Stimulated activated CD4-positive, alpha-beta T cell treated with anti-CD3 and anti-CD28 coated beads, TNF-alpha, amount 100 ng/mL, for 4 hours (primary cell): ENCODE measurements at places on chromosomes 6 and 20.

DNA sequence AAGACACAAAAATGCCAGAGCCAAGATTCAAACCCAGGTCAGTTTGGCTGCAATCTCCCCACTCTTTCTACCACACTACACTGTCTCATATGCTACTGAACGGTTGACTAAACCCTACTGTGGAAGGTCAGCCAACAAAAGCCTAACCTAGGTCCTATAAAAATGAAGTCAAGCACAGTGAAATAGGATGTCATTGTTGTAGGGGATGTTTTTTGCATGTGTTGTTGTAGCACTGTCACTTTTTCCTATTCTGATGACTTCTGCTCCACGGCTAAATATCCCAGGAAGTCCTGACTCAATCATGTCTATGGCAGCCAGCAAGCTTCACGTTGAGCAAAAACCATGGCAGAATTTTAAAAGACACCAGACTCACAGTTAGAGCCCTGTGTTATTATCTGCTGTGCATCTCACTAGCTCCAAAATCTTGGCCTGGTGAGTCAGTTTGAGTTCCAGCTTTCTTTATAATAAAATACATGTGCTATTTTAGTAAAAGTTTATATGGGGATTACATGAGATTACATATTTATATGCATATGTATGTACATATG is 322.1 kb upstream of the NT5E start:
- no peak for DNase-seq

- DNase-seq: no peak
Observed at GRCh38 chr6:131394768-131395432, 178.1 kb upstream of the ARG1 start.

DNA sequence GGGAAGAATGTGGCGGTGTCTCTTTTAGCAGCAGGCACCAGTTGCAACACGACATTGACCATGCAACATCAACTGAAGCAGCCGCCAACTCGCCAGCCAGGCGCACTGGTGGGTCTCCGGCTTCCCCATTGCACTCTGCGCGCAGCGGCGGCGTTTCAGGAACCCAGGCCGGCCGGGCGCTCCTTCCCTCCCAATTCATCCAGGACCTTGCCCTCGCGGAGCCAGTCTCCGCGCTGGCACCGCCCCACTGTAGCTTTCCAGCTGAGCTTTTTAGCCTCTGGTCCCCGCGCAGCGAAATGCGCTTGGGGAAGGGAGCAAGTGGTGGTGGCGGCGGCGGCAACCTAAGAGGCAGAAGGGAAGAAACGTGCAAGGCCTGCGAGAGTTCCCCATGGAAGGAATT is 297.9 kb upstream of the RIMS1 start:
- no peak for DNase-seq

DNA sequence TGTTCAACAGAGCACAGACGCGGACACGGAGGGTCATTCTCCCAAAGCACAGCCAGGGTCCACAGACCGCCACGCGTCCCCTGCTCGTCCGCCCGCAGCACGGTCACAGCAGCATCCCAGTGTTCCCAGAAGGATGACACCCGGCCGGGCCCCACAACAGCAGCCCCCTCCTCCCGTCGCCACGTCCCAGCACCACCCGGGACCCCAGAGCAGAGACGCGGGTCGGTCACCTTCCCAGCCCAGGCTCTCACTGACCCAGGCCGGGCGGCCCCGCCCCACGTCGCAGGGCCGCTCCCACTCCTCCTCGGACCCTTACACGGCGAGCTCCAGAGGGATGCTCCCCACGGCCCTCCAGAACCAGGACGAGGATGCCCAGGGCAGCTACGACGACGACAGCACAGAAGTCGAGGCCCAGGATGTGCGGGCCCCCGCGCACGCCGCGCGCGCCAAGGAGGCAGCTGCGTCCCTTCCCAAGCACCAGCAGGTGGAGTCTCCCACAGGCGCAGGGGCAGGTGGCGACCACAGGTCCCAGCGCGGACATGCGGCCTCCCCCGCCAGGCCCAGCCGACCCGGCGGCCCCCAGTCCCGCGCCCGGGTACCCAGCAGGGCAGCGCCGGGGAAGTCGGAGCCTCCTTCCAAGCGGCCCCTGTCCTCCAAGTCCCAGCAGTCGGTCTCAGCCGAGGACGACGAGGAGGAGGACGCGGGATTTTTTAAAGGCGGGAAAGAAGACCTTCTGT is 64.3 kb downstream of the FNDC1 start:
- DNase-seq: no peak

GRCh38 chr20:16397086-16397485 is 176.2 kb downstream of the KIF16B start:
- no peak for DNase-seq

DNA sequence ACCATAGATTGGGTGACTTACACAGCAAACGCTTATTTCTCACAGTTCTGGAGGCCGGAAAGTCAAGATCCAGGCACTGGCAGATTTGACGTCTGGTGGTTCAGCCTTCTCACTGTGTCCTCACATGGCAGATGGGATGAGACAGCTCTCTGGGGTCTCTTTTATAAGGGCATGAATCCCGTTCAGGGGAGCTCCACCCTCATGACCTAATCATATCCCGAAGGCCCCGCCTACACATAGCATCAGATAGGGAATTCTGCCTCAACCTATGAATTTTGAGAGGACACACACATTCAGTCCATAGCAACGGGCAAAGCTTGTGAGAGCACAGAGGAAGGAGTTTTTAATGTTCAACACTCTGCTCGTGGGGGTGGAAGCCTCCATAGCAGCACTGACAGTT is 27.5 kb downstream of the DAAM2 start:
- no peak for DNase-seq

DNA sequence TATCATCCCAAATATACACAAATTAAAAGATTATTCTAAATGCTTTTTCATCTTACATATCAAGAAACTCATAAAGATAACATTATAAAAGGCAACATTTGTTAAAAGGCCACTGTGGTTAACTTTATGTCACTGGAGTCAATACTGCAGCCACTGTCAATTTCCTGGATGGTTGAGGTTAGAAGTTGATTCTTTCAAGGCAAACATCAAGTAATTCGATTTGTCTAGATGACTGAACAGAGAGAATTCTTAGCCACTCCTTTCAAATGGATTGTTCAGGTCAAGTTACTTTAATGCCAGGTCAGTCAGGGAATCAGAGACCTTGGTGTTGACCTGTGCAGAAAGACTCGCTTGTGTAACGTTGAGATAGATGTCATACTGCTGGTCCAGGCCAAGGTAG is 44.4 kb upstream of the SIM1 start:
- DNase-seq: no peak

GRCh38 chr6:154484942-154485341 is 25.5 kb downstream of the CNKSR3 start:
- no peak for DNase-seq

DNA sequence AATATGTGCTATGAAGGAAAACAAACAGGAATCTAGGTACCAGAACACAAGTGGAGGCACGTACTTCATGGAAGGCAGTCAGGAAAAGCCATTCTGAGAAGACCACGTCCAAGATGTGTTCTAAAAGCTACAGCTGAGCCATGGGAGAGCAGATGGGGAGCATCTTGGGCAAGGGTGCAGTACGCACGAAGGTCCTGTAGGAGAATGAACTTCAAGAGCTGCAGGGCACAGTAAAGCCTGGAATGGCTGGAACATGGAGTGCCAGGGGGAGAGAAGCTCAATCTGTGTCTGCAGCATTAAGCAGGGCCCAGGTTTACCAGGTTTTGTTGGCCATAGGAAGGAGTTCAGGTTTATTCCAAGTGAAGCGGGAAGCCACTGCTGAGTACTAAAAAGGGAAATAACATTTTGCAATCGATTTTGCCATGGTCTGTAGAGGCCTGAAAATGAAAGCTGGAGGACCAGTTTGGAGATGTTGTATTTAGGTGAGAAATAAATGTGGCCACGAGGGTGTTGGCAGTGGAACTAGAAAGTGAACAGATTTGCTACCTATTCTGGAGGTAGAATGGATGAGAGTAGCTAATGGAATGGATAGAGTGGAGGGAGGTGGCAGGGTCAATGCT is 29.9 kb downstream of the ADTRP start:
- DNase-seq: no peak

GRCh38 chr6:122322824-122323223 is 76.6 kb upstream of the HSF2 start:
- no peak for DNase-seq

GRCh38 chr6:103784117-103784516 is 1075.6 kb downstream of the HACE1 start:
- no peak for DNase-seq

DNA sequence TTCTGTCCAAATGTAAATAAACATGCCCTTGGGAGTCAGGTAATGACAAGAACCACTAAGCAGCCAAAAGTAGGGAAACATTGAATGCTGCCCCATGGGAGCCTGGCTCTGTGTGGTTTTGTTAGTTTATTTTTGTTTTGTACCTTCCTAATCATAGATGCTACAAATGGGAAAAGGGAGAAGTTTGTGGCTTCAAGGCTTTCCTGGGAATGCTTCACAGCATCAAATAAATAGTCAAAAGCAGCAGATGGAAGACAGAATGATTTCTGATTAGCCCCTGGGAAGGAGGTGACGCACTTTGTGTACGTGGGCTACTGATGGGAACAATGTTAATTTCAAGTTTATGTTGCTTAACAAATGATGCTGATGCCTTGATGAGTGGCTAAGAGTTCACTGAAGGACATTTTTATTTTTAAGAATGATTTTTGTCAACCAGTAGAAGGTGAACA is 532.7 kb downstream of the BCKDHB start:
- no peak for DNase-seq

DNA sequence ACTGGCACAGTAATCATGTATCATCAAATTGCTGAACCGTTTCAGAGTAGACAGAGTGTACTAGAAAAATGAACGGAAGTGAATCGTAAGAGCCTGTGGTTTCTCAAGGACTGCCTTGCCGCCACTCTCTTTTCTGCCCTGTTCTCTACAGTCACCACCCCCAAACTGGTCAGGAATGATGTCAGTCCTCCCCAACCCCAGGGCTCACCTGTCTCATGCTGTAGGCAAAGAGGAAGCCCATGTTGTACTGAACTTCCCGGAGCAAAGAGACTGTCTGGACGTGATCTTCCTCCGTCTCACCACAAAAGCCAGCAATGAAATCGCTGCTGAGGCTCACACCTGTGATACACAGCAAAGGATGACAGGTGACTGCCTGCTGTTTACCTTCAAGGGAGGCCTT is 31.0 kb downstream of the CDK5RAP1 start:
- DNase-seq: no peak

DNA sequence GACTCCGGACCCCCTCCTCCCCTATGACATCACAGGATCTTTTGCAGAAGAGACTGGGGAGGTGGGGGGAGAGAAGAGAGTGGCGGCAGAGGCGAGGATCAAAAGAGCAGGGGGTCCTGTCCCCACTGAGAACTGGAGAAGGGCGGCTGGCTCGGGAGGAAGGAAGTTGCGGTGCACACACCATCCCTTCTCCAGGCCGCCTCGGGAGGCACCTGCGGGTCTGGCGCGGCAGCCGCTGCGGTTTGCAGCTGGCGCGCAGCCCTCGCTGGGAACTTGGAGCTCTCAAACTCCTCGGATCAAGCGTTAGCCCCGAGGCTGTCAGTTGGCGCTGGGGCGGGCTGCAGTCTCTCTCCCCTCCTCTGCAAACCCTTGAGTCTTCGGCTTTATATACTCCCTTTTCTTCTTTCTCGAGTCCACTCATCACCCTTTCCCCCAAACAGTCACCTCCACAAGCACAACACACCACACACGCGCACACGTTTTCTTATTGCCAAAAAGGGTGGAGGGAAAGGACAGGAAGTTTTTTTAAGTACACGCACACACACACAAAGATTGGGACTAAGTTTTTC is 180.7 kb downstream of the TBXT start:
- no peak for DNase-seq

DNA sequence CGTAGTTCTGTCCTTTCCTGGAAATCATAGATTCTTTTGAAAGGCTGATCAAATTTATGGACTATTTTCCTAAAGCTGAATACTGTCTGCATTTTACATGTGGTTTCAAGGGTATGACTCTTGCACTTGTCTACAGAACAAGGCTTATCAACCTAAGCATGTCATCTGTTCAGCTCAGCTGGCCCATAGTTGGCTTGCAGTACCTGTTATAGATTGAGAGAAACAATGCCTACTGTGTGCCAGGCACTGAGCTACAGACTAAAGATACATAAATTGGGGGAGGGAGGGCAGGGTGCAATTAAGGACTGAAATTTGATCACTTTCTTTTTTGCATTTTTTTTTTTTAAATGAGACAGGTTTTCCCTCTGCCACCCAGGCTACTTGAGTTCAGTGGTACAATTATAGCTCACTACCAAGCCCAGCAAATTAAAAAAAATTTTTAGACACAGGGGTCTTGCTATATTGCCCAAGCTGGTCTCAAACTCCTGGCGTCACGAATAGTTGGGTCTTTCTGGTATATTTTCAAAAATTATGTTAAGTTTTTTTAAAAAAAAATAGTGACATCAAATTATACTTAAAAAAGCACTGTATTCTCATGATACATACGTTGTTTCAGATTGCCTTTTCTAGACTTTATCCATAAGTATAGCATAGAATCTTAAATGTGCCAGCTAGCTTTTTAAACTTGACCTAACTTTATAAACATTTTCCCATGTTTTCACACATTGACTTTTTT is 52.2 kb downstream of the RREB1 start:
- no peak for DNase-seq

DNA sequence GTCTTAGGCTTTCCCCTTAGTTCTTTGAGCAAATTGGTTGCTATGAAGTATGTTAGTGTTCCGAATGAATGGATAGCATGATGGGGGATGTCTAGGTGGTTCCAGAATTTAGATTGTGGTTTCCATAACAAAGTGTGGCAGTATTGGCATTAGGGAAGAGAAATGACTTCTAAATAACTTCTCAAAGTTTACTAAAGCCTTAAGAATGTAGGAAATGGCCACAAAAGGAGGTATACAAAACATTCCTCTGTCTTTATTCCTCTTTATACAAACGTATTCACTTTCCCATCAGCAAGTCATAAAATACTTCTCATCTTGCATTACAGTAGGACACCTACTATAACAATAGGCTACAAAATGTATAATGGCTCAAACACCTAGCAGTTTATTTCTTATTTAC is 279.6 kb downstream of the ESR1 start:
- no peak for DNase-seq

DNA sequence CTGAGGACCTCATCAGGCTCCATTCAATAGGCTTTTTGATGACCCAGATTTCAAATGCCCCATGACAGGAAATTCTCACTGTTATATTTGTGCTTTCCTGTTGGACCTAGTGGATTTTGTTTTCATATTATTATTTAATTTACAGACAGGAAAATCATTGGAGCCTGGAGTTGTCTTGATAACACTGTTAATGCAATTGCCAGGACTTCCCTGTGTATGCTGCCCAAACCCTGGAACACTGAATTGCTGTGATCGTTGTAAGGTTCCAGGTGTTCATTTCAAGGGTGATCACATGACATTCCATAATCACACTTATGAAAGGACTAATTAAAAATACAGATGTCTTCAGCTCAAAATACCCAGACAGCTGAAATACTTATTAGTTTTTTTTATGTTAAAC is 783.2 kb downstream of the DHX35 start:
- DNase-seq: no peak

GRCh38 chr6:70080443-70081070 is 214.2 kb downstream of the COL19A1 start:
- DNase-seq: no peak

GRCh38 chr6:3797231-3798054 is 45.9 kb upstream of the PXDC1 start:
- no peak for DNase-seq

GRCh38 chr20:42190084-42190483 is 571.9 kb upstream of the CHD6 start:
- DNase-seq: no peak
